ENCODE measurements at places on chromosomes 5 and 9. TPM values are rescaled to one million over a fixed set of nuclear protein-coding genes. Genes with fewer than 3 reads are reported as not detected.

TMCO6 gene
- total RNA-seq, result 12.2 TPM

SPACA9 gene
- total RNA-seq, result 5.6 TPM

PDLIM4 gene
- 0.45 TPM for total RNA-seq

TSLP gene
- total RNA-seq, result not detected

CDH9 gene
- total RNA-seq, result not detected

MEIKIN gene
- total RNA-seq, result not detected

TRPM3 gene
- not detected for total RNA-seq

CCNO gene
- total RNA-seq, result 4.3 TPM

WDR31 gene
- total RNA-seq, result 1.1 TPM

TMEM38B gene
- 14.5 TPM for total RNA-seq

FLT4 gene
- total RNA-seq, result 4.4 TPM

KLHL3 gene
- total RNA-seq, result 0.44 TPM

FER gene
- 4.8 TPM for total RNA-seq

NUDT12 gene
- 1.3 TPM for total RNA-seq

CER1 gene
- not detected for total RNA-seq

ARHGEF39 gene
- 16.9 TPM for total RNA-seq

IQGAP2 gene
- total RNA-seq, result 2.6 TPM

SLC45A2 gene
- total RNA-seq, result not detected

IL9 gene
- not detected for total RNA-seq

SAPCD2 gene
- total RNA-seq, result 22.3 TPM

ZDHHC11B gene
- total RNA-seq, result 1.1 TPM

C6 gene
- total RNA-seq, result not detected

OR5C1 gene
- not detected for total RNA-seq

HRCT1 gene
- total RNA-seq, result 0.20 TPM

NR2F1-AS1 gene
- 3.1 TPM for total RNA-seq

TMC1 gene
- 0.03 TPM for total RNA-seq

PHYHD1 gene
- 0.24 TPM for total RNA-seq

PTRH1 gene
- total RNA-seq, result 12.5 TPM

GABRA6 gene
- not detected for total RNA-seq

SERINC5 gene
- total RNA-seq, result 4.5 TPM

SLC9A3 gene
- total RNA-seq, result 2.2 TPM

TNC gene
- 0.42 TPM for total RNA-seq

PKN3 gene
- 16.3 TPM for total RNA-seq

PGM5 gene
- not detected for total RNA-seq

IFNA13 gene
- total RNA-seq, result not detected

All from A549 treated with Hydrocortisone at 1 μM for 4 hours (cell line).